ENCODE measurements at places on chromosomes 5 and 9.

DNA sequence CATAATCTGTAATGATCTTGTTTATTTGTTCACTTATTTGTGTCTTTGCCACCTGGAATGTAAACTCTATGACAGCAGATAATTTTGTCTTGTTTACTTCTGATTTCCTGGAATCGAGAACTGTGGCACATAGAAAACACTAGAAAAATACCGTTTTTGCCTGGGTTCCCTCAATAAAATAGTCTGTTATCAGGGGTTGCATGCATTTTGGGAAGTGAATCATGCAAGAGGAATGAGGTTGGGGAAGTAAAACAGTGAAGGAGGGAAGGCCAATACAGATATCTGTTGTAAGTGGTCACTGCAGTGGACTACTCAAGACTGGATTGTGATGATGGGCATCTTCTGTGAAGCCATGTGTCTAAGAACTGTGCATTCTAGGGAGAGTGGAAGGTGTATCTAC is 45.2 kb upstream of the IL6ST start:
- DNase-seq = no peak

GRCh38 chr5:38424148-38425060 is 132.0 kb downstream of the LIFR start:
- DNase-seq = no peak

GRCh38 chr5:176362233-176362490 is 598 bp upstream of the KIAA1191 start:
- DNase-seq = no peak

GRCh38 chr5:143898381-143898780 is 86.4 kb downstream of the HMHB1 start:
- no peak for DNase-seq

DNA sequence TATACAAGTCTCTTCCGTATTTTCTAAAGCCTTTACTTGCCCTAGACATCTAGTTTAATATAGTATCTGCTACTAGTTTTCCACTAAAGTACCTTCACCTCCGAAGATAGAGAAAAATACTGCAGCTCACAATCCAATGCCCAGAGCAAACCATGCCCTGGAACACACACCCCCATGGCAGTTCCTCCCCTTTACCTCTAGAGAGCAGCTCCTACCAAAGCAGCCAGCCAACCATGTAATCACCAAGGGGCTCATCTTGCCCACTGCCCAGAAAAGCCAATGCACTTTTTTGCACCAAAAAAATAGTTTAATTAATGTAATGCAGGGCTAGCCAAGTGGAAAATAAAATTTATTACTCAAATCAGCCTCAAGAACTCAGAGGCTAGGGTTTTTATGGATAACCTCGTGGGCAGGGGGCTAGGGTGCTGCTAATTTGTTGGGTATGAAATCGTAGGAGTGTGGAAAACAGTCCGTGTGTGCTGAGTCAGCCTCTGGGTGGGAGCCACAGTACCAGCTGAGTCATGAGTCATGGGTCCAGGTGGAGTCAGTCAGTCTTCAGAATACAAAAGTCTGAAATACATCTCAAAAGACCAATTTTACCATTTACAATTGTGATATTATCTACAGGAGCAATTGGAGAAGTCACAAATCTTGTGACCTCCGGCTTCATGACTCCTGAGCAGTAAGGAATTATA is 120.1 kb upstream of the ACO1 start:
- DNase-seq = no peak

GRCh38 chr9:13444245-13445102 is 165.0 kb upstream of the MPDZ start:
- DNase-seq = no peak

- DNase-seq = no peak
Measured at GRCh38 chr9:72733895-72734294, 212.5 kb downstream of the TMC1 start.

DNA sequence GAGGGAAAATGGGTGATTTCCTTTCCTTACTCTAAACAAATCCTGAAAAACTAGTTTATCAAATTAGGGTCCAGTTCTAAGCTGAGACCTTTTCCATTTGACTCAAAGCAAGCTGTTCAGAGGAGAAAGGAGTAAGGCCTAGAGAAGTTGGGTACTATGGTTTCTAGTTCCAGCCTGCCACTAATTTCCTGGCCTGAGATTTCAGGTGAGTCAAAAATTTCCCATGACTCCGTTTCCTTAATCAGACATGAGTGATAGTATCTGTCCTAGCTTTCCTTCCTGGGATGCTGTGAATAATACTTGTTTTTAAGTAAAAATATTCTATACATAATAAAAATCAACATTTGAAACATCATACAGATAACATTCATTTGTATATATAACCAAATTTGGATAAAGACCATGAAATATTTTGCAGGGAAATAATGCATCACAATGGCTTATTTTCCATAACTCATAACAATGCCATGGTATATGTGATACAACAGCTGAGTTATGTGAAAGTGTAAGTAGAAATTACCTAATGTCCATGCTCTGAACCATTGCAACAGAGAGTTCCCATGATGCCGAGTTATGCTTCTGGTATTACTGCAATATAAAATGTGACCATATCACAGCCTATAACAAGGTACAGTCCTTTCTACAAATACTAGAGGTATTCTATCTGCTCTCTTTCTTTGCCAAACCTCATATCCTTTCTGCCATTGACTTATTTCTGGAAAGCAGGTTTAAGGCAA is 142.7 kb downstream of the MLLT3 start:
- no peak for DNase-seq

DNA sequence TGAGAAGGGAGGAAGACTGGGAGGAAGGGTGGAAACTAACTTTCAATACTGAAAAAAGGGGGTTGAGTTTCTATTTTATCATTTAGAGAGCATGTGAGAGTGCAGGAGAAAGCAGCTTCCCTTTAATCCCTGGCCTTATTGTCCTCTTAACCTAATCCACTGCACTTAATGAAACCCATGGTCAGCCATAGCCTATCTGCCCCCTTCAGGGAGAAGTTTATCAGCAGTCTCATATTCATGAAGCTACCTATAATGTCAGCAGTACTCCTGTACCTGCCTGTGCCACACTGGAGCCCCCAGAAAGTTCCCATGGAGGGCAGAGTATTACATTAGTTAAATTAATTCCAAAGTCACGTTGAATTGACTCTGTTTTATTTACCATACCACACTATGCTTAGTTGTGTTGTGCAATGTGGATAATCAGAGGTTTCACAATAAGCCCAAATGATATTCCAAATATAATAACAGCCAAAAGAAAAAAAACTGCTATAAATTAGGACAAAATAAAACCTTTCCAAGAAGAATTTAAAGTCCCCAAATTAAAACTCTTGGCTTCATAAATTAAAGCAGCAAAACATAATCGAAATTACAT is 62.9 kb downstream of the MUSK start:
- no peak for DNase-seq

DNA sequence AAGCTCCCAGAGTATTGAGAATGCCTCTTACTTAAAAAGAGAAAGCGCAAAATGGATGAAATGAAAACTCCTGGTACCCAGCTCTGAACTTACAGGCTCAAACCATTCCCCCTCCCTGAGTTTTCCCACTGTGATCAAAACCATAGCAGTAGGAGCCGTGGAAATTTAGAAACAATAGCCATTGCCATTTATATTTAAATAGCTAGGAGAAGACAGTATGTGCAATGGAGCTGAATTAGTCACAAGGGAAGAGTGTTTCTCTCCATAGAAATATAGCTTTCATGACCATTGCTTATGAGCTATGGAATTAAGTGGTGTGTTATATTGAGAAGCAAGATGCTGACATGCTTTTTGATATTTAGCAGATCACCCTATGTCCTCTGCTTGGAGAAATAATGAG is 84.6 kb downstream of the PCSK5 start:
- DNase-seq = no peak

DNA sequence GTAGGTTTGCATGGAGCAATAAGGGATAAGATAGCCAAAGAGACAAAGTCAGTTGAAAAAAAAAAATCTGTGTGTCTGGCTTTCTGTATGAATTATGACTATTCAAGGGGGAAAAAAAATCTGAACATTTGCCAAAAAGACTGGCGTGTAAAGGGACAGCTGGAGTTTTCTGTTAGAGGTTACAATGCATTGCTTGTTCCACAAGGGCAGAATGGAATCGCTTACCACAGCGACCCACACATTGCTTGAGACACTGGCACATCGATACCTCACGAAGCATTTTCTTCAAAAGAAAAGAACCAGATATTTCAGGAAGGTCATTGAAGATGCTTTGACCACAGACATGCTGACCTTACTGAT is 327.8 kb downstream of the TMEM167A start:
- DNase-seq = peak; percentile 27

GRCh38 chr5:105687493-105687892 is 1983.2 kb downstream of the EFNA5 start:
- no peak for DNase-seq

GRCh38 chr5:57499262-57500050 is 16.8 kb upstream of the ACTBL2 start:
- peak; percentile 28 for DNase-seq

DNA sequence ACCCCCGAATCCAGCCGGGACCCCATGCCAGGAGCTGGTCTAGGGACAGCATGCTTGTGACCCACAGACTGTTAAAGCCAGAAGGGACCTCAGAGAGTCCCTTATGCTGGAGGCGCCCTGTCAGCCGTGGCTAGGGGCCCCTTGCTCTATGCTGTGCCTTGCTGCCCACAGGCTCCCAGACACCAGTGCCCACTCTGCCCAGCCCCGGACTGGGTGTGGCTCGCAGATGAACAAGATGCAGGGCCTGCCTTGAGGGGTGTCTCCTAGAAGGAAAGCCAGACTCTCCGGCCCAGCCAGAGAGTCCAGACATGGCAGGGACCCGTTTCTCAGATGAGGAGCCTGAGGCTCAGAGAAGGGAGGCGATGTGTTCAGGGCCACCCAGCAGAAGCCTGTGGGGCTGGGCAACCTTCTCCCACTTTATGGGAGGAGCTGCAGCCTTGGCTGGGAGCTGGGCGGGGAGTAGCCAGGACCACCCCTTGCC is 85.7 kb downstream of the LMX1B start:
- no peak for DNase-seq

DNA sequence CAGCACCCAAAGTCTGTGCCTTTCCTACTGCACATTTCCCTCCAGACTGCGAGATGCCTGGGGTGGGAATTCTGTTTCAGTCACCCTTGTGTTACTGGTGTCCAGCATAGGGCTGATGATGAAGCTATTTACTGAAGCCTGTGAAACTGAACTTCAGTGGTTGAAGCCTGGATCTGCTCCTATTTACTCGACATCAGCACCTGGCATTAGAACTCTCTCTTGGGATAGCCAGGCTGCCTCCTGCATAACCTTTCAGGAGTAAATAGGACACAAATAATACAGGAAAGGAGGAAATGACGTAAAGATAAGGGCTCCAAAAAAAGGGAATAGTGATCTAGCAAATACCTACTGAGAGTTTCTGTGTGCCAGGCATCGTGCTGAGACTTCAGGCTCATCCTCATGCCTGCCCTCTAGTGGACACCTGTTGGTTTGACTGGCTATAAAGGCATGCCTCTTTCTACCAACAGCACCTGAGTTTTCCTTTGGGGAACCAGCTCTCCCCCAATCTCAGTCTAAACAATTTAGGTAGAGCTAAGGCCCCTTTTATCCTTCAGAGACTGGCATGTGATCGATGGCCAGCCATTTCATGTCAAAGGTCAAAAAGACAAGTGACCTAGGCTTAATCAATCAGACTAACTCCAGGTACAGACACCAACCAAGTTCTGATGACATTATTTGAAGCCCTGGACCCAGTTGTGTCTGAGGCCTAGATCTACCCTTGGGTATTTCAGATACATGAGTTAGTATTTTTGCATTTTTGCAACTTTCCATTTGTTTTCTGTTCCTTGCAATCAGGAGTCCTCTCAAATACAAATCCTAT is 192.1 kb upstream of the TRIM32 start:
- peak; percentile 30 for DNase-seq

DNA sequence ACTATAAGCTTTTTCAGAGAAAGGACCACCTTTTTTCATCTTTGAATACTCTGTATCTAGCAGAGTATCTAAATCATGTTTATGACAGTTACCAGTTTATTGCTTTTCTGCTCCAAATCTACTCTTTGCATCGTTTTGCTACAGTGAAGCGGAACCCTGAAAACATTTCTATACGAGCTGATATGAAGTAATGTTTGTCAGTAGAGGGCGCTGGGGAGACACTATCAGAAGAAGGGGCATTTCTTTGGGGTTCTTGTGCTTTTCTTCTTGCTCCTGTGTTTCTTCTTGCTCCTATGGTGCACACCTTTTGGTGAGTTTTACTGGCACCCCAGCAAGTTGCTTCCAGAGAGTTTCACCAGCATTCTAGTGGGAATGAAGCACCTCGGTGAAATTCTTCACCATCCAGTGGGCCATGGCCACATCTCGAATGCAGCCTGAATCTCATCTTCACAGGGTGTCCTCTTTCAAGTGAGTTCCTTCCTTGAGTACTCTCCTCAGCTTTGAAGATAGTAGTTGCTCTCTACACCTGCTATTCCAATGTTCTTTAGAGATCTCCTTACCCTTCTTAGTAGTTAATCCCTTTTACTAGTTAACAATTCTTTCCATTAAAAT is 98.4 kb downstream of the FGF1 start:
- peak; percentile 60 for DNase-seq

- DNase-seq = no peak
Measured at GRCh38 chr5:107476783-107477182, 194.0 kb downstream of the EFNA5 start.

DNA sequence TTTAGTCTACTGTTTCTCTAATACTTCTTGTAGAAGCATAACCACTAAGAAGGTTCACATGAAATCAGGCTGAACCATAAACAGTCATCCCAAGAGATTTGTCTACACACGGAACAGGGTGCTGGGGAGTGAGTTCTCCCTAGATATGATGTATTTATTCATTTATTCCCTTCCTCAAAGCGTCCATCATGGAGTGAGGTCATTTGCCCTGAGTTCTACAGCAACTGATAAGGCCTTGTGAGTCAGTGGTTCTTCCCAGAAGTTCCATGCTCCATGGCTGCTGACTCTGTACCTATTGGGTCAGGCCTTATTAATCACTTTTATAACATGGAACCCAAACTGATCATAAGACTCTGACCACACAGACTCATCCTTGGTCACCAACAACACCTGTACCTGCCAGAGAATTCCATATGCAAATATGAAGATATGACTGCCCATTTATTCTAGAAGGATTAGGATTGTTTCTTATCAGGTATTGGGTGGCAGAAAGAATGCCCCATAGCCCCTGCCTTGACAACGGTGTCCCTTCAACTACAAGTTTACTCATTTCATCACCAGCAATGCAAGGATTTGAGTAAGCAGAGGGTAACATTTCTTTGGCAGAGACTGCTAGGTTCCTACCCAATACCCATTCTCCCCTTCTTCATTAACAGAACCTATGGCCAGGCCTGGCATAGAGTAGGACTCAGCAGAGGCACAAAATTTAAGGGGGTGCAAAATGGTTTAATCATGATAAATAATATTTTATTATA is 118.1 kb downstream of the LHFPL2 start:
- no peak for DNase-seq

Data from BE2C (cell line).